Activated naive CD4-positive, alpha-beta T cell treated with anti-CD3 and anti-CD28 coated beads, Interleukin-2, amount 50 U/mL, for 16 hours (primary cell): ENCODE measurements at places on chromosomes 2 and 18.

- DNase-seq, result no peak
Measured at GRCh38 chr2:46091961-46092667, 205.1 kb upstream of the EPAS1 start.

DNA sequence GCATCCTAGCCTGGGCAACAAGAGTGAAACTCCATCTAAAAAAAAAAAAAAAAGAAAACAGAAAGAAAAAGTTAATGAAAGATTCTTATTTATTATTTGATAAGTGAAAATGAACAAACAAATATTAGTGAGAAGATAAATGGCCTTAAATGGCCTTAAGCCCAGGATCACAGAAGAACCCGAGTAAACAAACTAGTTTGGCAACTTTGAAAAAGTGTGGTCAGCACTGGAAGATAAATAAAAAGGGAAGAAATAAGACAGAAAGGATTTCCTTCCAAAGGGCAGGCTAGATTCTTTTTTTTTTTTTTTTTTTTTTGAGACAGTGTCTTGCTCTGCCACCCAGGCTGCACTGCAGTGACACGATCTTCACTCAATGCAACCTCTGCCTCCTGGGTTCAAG lies 692.4 kb downstream of the CPS1 start:
- no peak for DNase-seq

- no peak for DNase-seq
Measured at GRCh38 chr2:181393472-181393871, 63.7 kb upstream of the ITGA4 start.

DNA sequence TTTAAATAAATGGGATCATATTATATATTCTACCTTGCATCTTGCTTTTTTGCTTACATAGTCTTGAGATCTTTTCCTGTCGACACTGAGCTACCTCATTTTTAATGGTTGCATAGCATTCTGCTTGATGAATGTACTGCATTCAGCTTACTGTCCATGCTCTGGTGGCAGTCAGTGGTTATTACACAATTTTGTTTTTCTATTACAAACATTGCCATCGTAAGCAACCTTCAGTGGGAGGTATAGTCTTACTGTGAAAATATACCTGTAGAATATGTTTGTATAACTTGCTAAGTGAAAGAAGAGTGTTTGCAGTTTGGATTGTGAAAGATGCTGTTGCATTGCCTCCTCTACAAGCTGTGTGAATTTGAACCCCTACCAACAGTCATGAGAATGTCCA lies 43.4 kb downstream of the UBXN4 start:
- no peak for DNase-seq

DNA sequence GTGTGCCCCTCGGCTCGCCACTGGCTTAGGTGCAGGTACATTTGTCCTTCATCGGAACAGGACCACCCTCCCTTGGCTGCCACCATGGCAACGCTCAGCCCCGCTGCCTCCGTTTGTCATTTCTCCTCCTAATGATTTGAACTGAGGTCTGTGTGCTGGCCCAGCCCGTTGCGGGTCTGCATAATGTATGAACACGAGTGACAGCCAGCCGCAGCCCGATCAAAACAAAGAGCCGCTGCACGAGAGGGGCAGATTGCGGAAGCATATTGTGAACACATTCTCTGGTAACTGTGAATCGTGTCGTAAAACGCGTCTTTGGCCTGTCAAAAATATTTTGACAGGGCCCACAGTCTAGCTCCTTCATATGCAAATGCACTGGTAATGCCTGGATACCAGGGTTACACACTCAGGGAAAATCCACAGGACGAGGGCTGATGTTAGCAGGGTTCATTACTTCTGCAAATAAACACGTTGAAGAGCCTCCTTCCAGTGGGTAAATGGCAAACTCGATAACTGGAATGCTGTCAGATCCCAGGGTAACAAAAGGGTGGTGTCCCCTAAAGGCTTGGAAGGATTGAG lies 137.0 kb downstream of the AGAP1 start:
- no peak for DNase-seq

- no peak for DNase-seq
Measured at GRCh38 chr2:167017021-167017420, 128.7 kb downstream of the XIRP2 start.

DNA sequence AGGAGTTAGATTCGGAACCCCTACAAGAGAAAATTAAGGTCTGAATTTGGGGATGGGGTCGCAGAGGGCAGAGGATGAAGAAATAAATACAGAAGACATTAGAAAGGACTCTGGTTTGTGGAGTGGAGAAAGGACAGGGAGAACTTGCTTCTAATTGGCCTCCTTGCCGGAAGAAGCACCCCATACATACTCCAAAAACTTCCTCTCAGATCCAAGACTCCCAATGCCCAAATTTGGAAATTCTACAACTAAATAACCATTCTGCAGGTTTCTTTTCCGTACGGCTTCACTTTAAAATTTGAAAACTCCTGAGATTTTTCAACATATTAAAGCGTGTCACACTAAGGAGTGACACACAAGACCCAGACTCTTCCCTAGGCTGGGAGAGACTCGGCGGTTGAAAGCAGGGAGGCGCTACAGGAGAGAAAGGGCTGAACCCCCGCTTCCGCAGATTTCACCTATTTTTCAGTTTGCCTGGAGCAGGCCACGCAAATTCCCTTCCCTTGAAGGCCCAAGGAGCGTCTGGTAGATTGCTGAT lies 478 bp downstream of the CLHC1 start:
- no peak for DNase-seq

DNA sequence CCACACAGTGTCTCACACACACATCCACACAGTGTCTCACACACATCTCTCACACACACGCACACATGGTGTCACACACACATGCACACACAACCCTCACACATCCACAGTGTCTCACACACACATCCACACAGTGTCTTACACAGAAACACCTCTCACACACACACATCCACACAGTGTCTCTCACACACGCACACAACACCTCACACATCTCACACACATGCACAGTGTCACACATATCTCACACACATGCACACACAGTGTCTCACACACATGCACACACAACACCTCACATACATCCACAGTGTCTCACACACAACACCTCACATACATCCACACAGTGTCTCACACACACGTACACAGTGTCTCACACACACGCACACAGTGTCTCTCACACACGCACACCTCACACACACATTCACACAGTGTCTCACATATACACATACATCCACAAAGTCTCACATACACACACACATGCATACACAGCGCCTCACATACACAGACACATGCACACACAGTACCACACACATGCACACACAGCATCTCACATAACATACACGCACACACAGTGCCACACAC lies 473.9 kb upstream of the HS6ST1 start:
- DNase-seq, result no peak
